ENCODE measurements at places on chromosomes 13 and 19.

DNA sequence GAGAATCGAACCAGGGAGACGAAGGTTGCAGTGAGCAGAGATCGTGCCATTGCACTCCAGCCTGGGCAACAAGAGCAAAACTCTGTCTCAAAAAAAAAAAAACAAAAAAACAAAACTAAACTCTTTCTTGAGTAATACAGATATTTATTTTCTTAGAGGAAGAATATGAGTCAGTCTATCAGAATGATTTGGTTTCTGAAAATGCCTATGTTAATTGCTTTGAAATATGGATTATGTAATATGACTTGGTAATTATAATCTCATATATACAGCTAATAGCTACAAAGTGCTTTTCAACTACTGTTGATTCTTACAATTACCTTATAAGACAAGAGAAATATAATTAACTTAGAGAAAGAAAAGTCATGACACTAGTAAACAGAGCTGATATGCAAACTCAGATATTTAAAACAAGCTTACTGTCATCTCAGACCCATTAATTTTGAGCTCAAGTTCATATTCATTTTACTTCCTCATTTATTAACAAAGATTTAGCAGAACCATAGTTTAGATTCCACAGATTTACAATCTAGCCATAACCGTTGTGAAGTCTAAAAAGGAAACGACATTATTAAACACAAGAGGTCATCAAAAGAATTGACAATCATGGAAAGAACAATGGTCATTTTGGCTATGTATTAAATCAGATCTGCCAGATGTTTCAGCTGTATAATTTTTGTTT is 88.0 kb downstream of the TBC1D4 start:
- DNase-seq: no peak

GRCh38 chr13:109807345-109807744 is 21.0 kb upstream of the IRS2 start:
- DNase-seq: no peak

DNA sequence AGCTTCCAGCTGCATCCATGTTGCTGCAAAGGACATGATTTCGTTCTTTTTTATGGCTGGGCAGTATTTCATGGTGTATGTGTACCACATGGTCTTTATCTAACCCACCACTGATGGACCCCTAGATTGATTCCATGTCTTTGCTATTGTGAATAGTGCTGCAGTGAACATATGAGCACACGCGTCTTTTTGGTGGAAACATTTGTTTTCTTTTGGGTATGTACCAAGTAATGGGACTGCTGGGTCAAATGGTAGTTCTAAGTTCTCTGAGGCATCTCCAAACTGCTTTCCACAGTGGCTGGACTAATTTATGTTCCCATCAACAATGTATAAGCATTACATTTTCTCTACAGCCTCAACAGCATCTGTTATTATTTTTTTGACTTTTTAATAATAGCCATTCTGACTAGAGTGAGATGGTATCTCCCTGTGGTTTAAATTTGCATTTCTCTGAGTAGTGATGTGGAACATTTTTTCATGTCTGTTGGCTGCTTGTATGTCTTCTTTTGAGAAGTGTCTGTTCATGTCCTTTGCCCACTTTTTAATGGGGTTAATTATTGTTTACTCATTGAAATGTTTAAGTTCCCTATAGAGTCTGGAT is 6.8 kb upstream of the UBE2L5 start:
- no peak for DNase-seq

DNA sequence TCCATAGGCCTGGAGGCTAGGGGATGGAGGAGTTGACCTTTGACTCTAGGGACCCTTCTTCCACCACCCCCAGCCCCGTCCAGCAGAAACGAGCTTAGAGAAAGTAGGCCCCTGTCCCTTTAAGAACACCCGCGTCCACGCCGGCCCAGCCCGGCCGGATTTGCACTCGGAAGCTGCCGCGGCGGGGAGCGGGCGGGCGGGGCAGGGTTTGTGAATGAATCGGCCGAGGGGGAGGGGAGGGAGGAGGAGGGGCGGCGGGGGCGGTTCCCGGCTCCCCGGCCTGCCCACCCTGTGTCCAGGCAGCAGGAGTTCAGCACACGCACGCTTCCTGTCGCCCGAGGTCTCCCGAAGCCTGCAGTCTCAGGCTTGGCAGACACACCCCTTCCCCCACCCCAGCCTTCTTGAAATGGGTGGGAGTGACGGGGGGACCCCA is 1.5 kb downstream of the UNC13A start:
- no peak for DNase-seq

DNA sequence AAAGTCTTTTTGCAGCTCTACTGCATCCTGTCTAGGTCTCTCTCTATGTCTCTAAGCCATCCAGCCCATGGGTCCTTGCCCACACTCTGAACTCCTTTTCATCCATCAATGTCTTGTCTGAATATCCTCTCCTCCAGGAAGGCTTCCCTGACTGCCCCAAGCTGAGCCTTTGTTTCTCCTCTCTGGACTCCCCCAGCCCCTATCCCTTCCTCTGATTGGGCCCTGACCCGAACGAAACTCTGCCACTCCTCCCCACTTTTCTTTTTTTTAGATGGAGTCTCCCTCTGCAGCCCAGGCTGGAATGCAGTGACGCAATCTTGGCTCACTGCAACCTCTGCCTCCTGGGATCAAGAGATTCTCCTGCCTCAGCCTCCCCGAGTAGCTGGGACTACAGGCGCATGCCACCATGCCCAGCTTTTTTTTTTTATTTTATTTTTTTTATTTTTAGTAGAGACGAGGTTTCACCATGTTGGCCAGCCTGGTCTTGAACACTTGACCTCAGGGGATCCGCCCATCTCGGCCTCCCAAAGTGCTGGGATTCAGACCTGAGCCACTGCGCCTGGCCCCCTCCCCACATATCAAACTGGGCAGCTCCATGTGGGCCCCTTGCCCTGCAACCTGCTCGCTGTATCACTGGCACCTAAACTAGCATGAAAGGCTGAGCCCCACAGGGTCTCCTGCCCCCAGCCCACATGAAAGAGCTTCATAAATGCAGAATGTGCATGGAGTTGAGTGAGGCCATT is 870 bp upstream of the UNC13A start:
- DNase-seq: no peak

Data from LNCaP clone FGC (cell line).